Esophagus squamous epithelium (tissue), 5 donors: ENCODE measurements at places on chromosomes 6 and 20.

- no peak for DNase-seq
- no peak overlapping the region for H3K4me3 ChIP-seq
- no peaks in the 10 kb centered on the region for H3K36me3 ChIP-seq
- H3K27ac ChIP-seq: no peak overlapping the region
Measured at GRCh38 chr6:30042476-30042875, 18.6 kb upstream of the POLR1H start.

DNA sequence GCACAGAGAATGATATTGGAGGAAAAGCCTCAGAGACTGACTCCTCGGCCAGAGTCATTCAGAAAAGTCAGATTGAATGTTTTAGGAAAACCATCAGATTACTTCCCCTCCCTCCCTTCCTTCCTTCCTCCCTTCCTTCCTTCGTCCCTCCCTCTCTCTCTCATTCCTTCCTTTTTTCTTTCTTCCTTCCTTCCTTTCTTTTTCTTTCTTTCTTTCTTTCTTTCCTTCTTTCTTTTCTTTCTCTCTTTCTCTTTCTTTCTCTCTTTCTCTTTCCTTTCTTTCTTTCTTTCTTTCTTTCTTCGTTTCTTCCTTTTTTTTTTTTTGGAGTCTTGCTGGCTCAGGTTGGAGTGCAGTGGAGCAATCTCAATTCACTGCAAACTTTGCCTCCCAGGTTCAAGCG is 7.4 kb downstream of the OCSTAMP start:
- H3K27ac ChIP-seq: no peak overlapping the region
- H3K4me3 ChIP-seq: no peak overlapping the region
- no peaks in the 10 kb centered on the region for H3K27me3 ChIP-seq

DNA sequence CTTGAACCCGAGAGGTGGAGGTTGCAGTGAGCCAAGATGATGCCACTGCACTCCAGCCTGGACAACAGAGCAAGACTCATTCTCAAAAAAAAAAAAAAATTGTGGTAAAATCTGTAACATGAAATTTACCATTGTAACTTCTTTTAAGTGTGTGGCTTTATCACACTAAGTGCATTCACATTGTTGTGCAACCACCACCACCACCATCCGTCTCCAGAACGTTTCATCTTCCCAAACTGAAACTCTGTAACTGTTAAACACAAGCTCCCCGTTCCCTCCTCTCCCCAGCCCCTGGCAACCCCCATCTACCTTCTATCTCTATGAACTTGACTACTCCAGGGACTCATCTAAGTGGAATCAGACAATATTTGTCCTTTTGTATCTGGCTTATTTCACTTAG is 29.7 kb downstream of the PDRG1 start:
- H3K27me3 ChIP-seq: no peaks in the 10 kb centered on the region
- peaks cover 10% of the 10 kb centered on the region for H3K4me1 ChIP-seq
- DNase-seq: no peak
- no peak overlapping the region for H3K27ac ChIP-seq
- no peak overlapping the region for H3K4me3 ChIP-seq
- H3K36me3 ChIP-seq: no peaks in the 10 kb centered on the region

DNA sequence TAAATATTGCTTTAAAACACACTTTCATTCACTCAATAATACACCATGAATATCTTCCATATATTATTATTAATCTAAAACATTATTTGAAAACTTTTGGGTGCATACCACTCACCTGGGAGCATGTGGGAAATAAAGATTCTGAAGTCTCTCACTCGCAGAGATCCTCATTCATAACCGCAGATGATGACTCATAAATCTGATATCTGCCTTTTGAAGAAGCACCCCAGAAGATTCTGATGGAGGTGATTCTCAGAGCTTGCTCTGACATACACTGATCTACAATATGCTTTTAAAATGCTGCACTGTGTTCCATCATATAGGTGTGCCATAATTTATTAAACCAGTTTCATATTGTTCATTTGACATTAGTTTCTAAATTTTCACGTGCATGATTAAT is 135.0 kb upstream of the SGK1 start:
- H3K4me1 ChIP-seq: peaks cover 74% of the 10 kb centered on the region
- no peak overlapping the region for H3K4me3 ChIP-seq
- H3K27me3 ChIP-seq: no peaks in the 10 kb centered on the region

DNA sequence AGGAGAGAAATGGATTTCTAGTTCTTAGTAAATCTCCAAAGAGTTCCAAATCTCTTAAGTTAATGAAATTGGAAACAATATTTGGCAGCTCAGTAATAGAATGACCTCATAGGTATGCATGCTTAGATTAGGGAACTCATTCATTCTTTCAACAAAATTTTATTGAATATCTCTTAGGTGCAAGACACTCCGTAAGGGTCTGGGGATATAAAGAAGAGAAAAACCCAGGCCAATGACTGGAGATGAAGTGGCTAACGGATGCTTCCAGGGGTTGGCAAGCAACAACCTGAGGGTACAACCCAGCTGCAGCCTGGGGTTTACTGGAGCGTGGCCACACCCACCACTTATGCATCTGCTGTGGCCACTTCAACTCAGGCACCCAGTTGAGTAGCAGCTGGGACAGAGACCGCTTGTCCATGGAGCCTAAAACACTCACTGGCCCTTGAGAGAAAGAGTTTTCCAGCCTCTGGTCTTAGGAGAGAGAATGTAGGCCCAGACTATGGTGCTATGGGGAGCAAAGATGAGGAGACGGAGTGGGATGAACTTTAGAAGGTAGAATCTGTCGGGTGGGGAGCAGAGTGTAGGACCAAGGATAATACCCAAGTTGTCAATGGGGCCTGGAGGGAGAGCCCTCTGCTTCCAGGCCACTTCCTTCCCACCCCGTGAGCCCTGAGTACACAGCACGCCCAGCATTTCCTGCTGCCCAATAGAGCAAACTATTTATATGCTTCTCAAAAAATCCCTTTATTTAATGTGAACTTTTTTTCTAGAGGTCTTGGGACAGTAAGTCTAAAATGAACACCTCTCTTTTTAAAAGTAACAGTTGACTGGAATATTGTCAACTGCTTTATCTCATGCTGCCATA is 46.8 kb upstream of the PXDC1 start:
- H3K4me3 ChIP-seq: no peak overlapping the region
- H3K27ac ChIP-seq: no peak overlapping the region
- peaks cover 27% of the 10 kb centered on the region for H3K4me1 ChIP-seq
- H3K36me3 ChIP-seq: no peaks in the 10 kb centered on the region
- DNase-seq: no peak
- H3K27me3 ChIP-seq: no peaks in the 10 kb centered on the region

GRCh38 chr20:53841741-53842140 is 228.7 kb downstream of the BCAS1 start:
- no peaks in the 10 kb centered on the region for H3K36me3 ChIP-seq
- H3K4me1 ChIP-seq: no peaks in the 10 kb centered on the region
- peak overlapping the region; percentile 48 for H3K27ac ChIP-seq
- no peak for DNase-seq
- H3K4me3 ChIP-seq: no peak overlapping the region
- no peaks in the 10 kb centered on the region for H3K27me3 ChIP-seq

- H3K4me3 ChIP-seq: no peak overlapping the region
- H3K4me1 ChIP-seq: peaks cover 7% of the 10 kb centered on the region
- H3K27me3 ChIP-seq: no peaks in the 10 kb centered on the region
- no peak for DNase-seq
Measured at GRCh38 chr20:4109307-4109940, 94.1 kb upstream of the RNF24 start.

- H3K4me1 ChIP-seq: peaks cover 7% of the 10 kb centered on the region
- no peak overlapping the region for H3K27ac ChIP-seq
Measured at GRCh38 chr6:39347906-39348585, 25.5 kb upstream of the KCNK16 start.

DNA sequence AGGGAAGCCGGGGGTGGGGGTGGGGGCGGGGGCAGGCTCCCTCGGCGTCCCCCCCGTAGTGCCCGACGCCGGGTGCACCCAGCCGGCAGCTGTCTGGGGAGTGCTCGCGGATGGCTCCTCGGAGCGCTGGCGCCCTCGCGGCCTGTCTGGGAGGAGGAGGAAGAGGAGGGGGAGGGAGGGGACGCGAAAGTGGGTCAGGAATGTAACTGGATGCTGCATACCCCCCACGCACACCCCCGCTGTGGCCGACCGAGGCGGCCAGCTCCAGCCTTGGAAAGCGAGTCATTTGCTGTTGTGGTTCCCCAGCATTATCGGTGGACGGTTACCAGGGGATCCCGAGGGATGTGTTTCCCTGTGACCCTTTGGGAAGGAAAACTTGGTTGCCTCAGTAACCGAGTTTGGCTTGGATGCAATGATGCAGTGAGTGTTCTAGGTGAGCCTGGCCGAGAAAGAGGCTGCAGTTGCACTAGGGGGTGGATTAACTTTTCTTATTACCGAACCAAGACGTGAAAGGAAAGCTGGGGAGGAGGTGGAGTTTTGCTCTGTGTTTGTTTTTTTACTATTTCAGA is 55.2 kb upstream of the RREB1 start:
- H3K4me1 ChIP-seq: peaks cover 4% of the 10 kb centered on the region
- H3K4me3 ChIP-seq: peak overlapping the region; percentile 68
- H3K36me3 ChIP-seq: no peaks in the 10 kb centered on the region
- H3K27me3 ChIP-seq: no peaks in the 10 kb centered on the region
- H3K27ac ChIP-seq: peak overlapping the region; percentile 93

DNA sequence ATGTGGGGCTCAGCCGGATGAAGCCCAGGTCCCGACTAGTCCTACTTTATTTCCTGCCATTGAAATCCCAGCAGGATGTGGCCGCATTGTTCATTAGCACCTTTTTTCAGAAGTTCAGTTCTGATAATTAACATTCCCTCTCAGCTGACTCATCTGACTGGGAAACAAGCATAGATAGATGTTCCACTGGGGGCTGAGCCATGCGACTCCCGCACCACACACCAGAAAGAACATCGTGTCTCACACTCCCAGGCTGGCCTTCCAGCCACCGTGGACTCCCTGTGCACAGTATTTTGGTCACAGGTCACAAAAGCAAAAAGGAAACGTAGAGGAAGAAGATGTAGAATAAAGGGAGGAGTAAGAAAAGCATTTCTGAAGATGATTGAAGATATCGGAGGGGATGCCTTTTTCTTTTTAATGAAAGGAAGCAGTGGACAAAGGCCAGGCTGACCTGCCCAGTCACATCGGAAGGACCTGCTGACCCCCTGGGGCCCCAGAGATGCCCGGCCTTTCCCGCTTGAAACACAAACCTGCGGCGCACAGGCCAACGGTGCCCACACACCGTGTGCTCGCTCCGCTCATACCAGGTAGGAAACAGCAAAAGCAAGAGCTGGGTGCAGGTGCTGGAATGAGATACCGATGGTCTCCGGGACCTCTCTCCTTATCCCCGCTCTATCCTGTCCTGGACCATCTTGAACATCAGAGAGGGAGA is 11.8 kb downstream of the RPS6KA2 start:
- H3K27ac ChIP-seq: peak overlapping the region; percentile 58
- H3K27me3 ChIP-seq: no peaks in the 10 kb centered on the region
- H3K4me1 ChIP-seq: peaks cover 63% of the 10 kb centered on the region
- no peak overlapping the region for H3K4me3 ChIP-seq
- H3K36me3 ChIP-seq: no peaks in the 10 kb centered on the region

- H3K27me3 ChIP-seq: no peaks in the 10 kb centered on the region
- H3K27ac ChIP-seq: no peak overlapping the region
- DNase-seq: no peak
- H3K4me1 ChIP-seq: no peaks in the 10 kb centered on the region
- H3K36me3 ChIP-seq: no peaks in the 10 kb centered on the region
- H3K4me3 ChIP-seq: no peak overlapping the region
Measured at GRCh38 chr6:124099520-124099919, 295.9 kb downstream of the NKAIN2 start.

DNA sequence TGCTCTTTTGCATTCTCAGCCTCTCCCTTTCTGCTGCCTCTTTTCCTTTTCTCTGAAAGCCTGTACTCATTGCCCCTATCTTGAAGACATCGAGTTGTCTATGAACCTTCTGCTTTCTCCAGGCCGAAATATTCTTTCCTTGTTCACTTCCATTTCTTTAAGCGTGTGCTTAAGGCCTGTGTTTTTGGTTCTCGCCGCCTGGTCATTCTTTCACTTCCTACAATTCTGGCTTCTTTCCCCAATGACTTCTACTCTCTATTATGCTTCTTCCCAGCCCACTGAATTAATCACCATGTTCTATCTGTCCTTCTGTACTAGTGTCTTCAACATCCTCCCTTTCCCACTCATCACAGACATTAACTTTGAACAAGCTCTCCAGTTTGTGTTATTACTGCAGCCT is 69.6 kb downstream of the C6orf52 start:
- no peak for DNase-seq
- H3K27me3 ChIP-seq: no peaks in the 10 kb centered on the region
- no peaks in the 10 kb centered on the region for H3K4me1 ChIP-seq
- peaks cover 69% of the 10 kb centered on the region for H3K36me3 ChIP-seq

- no peaks in the 10 kb centered on the region for H3K4me1 ChIP-seq
- peak overlapping the region; percentile 67 for H3K27ac ChIP-seq
- H3K4me3 ChIP-seq: peak overlapping the region; percentile 10
- H3K27me3 ChIP-seq: no peaks in the 10 kb centered on the region
Measured at GRCh38 chr20:63567386-63568169, 6.5 kb downstream of the HELZ2 start.

GRCh38 chr6:24251339-24251738 is 106.5 kb downstream of the DCDC2 start:
- no peaks in the 10 kb centered on the region for H3K27me3 ChIP-seq
- no peak overlapping the region for H3K4me3 ChIP-seq
- H3K4me1 ChIP-seq: no peaks in the 10 kb centered on the region
- DNase-seq: no peak
- no peaks in the 10 kb centered on the region for H3K36me3 ChIP-seq

DNA sequence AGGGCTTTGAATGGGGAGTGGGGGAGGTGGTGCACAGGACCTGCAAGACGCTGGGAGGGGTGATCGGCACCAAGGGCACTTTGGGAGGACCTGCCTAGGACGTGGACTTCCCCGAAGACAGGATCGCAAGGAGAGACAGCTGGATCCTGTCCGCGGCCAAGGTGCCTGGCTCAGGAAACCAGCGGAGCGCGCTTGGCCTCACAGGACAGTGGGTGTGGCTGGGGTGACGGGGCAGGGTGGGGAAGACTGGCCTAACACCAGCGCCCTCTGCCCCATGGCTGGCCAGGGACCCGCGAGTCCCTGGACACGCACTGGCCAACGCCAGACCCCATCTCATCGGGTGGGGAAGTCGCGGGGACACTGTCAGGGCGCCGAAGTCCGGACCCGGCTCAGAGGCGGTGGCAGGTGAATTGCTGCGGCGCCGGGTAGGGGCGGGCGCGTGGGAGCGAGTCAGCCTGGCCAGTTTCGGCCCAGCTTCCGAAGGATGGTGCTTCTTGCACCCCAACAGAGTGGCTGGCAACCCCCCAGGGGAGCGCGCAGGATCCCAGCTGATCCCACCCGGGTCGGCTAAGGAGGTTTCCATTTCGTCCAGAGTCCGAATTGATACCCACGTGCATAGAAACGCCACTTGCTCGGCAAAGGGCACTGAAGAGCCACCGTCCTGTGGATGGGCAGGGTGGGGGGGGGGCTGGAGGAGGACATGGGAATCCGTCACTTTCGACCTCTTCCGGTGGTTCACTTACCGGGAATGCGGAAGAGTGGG is 785 bp upstream of the THBD start:
- H3K4me3 ChIP-seq: peak overlapping the region; percentile 67
- DNase-seq: no peak
- no peaks in the 10 kb centered on the region for H3K27me3 ChIP-seq

DNA sequence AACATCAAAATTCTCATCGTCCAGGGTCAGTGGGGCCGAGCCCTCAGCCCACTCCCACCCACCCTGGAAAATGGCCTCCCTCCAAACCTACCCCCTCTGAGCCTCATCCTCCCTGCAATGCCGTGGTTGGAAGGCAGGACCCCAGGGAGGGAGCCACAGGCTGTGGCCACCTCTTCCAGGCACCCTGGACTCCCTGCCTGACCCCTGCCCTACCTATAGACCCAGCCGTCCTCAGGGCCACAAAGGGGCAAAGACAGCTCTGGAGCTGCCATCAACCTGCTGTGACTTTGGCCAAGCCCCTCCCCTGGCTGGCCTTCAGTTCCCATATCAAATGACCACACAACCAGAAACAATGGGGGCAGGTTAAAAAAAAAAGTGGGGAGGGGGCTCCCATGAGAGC is 2.3 kb upstream of the UCKL1 start:
- peaks cover 47% of the 10 kb centered on the region for H3K4me1 ChIP-seq
- no peak for DNase-seq
- no peaks in the 10 kb centered on the region for H3K27me3 ChIP-seq
- peaks cover 25% of the 10 kb centered on the region for H3K36me3 ChIP-seq
- peak overlapping the region; percentile 99 for H3K27ac ChIP-seq
